ENCODE measurements at places on chromosomes 12 and 14. TPM values are rescaled to one million over a fixed set of nuclear protein-coding genes. Genes with fewer than 3 reads are reported as not detected.

Gene IGF1
- 5.5 TPM for total RNA-seq

Gene TMEM119
- total RNA-seq = 2.2 TPM

Gene C12orf54
- total RNA-seq = not detected

Gene SYT10
- total RNA-seq = 0.31 TPM

Gene NFE2
- 0.62 TPM for total RNA-seq

Gene NR1H4
- total RNA-seq = not detected

All from occipital lobe (tissue), 3 donors.